ENCODE measurements at places on chromosomes 2 and 18. TPM values are rescaled to one million over a fixed set of nuclear protein-coding genes. Genes with fewer than 3 reads are reported as not detected.

Gene EPG5
- total RNA-seq: 23.9 TPM

Gene GREB1
- 0.27 TPM for total RNA-seq

Gene HEATR5B
- total RNA-seq: 21.1 TPM

Gene MERTK
- 0.29 TPM for total RNA-seq

Gene GALNT13
- not detected for total RNA-seq

Gene LINC00305
- not detected for total RNA-seq

Gene CCDC195
- total RNA-seq: not detected

Gene RGPD8
- 8.4 TPM for total RNA-seq

Gene CYTIP
- total RNA-seq: 484 TPM

Gene GNLY
- 330 TPM for total RNA-seq

Gene CTLA4
- total RNA-seq: 49.2 TPM

Gene SLC38A11
- not detected for total RNA-seq

Gene AQP4
- total RNA-seq: not detected

Gene CFAP221
- not detected for total RNA-seq

Gene RBM44
- total RNA-seq: 0.63 TPM

Gene RASGRP3
- 13.9 TPM for total RNA-seq

Gene SERPINB12
- total RNA-seq: not detected

Gene INPP1
- total RNA-seq: 9.4 TPM

Gene LIMS2
- 13.9 TPM for total RNA-seq

Data from T-helper 1 cell treated with Interleukin-12 subunit alpha and Interleukin-12 subunit beta and Interleukin-4 antibody, amounts not matched to agents 30 ng/mL and 1 ng/mL, for 36 hours (primary cell).